OCI-M1 (cell line): ENCODE measurements at places on chromosomes 1 and 21.

DNA sequence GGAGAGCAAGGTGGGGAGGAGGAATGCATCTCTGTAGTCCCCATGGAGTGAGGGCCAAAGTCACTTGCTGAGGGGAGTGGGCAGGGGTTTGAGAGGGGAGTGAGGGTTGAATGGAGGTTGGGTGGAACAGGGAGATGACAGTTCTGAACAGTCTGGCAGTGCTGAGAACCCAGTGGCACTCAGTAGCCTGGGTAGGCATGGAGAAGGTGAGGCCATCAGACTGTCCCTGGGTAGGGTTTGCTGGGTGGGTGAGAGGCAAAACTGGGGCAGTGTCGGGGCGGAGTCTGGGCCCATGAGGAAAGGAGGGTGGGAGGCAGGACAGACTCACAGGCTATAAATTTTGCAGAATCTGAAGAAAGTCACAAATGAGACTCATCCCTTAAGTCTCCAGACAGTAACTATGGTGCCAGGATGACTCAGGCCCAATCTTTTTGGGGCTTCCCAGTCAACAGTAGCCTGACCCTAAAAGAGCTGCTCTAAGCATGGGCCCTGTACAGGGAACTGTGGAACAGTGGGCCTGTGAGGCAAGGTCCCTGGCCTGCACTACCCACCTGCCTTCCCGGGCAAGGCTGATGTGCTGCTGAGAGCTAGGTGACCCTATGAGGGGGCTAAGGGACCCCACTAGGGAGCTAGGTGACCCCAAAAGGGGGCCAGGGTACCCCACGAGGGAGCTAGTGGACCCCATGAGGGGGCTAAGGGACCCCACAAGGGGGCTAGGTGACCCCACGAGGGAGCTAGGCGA, 51.0 kb upstream of the DMRTB1 start:
- no peak for DNase-seq

DNA sequence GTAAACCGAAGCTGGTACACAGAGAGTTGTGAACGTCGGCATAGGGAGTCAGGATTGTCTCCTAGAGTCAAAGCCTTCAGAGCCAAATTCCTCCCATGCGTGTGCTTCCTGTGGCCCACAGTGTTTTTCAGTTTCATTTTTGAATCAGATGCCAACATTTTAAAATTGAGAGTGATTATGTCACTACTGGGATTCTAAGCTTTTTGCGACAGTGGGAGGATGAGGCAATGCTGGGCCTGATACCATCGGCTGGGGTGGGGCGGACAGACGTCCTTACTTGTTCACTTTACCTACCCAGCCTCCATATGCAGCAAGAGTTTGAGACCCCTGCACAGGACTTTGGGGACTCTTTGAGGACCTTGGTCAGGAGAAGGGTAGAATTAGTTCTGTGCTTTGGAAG, 1.3 kb upstream of the KLHDC7A start:
- DNase-seq: peak; percentile 69

GRCh38 chr21:32957545-32957944, 68.2 kb upstream of the OLIG2 start:
- no peak for DNase-seq

DNA sequence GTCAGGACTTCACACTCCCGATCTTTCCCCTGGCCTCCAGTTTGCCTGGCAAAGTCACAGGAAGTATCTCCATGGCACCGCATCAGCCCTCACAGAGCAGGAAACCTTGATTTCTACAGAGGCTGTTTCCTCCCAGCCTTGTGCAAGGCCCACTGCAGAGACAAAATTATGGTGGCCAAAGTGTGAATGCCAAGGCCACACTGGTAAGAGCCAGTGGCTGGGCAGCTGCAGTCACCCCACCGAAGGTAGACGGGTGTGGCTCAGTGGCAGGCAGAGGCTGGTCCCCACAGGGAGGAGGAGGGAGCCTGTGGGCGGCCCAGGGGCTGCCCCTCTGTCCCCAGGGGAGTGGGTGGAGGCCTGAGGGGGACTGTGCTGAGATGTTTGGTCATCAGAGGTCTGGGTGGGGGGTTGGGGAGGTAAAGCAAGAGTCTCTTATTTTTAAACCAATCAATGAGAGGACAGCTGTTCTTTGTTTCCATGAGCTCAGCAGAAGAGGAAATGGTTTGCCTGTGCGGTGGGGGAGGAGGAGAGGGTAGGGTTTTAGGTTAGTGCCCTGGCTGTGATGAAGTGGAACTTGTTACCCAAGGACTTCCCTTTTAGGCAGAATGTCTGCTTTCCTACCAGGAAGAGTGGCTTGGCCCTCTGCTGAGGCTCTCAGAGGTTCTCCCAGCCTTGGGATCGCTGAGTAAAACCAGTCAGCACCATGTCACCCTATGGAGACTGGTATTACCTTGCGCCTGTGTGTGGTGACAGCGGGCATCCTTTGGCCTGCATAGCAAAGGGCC, 18.0 kb upstream of the BTG2 start:
- DNase-seq: peak; percentile 96

GRCh38 chr1:224149709-224150108, 33.3 kb upstream of the DEGS1 start:
- no peak for DNase-seq

DNA sequence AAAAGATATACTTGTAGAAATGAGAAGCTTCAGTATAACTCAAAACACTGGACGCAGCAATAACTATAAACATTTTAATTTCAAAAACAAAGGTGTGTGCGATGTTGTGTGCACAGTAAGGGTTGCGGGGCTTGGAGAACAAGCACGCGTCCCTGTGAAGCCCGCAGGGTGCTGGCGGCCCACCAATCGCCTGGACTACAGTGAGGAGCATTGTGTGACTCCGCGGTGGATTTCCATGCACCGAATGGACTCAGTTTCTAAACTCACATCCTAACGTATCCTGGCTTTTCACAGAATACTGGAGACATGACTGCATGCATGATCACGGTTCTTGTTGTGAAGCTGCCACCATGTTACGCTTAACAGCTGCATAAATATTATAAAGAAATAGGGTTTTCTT, 33.0 kb downstream of the NTPCR start:
- DNase-seq: no peak

GRCh38 chr1:55650444-55650843, 435.3 kb upstream of the USP24 start:
- DNase-seq: no peak

DNA sequence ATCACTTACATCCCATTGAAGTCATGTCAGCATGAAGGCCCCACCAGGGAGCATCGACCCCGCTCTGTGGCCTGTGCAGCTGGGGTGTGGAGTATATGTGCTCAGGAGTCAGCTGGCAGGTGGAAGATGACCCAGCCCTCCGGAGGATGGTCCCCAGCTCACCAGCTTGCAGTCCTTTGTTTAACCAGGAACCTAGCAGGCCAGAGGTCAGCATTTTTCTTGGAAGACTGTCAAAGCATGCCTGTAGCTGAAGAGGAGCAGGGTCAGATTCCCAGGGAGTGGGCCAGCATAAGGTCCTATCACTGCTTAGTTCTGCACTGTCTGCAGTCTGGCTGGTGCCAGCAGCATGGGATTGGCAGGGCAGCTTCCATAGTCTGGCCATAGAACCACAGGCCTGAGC, 12.7 kb downstream of the NFASC start:
- no peak for DNase-seq

GRCh38 chr1:220757441-220757840, 9.3 kb downstream of the MTARC2 start:
- no peak for DNase-seq

DNA sequence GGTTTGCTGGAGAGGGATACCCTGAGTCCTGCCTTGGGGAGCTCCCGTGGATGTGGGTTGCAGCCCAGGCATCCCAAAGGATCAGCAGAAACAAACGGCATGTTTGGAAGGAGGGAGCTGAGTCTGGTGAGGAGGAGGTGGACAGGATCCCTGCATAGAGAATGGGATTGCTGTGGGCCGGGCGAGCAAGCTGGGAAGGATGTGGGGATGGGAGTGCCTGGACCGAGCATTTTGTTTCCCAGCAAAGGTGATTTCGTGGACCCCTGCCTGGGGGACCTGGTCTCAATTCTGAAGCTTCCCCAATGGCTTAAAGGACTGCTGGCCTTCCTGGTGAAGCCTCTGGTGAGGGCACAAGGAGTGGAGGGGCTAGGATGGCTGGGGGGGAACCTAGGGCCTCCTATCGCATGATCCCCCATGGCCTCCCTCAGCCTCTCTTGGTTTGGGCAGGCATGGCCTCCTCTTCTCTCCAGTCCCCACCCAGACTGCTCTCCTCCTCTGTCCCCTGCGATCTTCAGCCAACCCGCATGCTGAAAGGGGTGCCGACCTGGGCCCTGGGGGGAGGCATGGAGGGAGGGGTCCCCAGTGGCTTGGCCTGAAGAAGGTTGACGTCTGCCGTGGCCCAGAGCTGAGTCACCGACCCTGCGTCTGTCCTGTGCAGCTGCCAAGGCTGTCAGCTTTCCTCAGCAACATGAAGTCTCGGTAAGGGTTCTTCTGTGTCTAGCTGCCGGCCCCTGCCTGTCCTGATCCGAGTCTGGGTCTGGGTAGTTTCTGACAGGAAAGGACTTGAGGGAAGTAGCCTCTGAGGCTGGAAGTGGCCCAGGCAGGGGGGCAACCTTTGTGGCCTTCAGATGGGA, 16.3 kb downstream of the FAAH start:
- no peak for DNase-seq

- no peak for DNase-seq
Observed at GRCh38 chr1:101130673-101131072, 105.1 kb upstream of the DPH5 start.

- no peak for DNase-seq
Observed at GRCh38 chr1:38197312-38198061, 150.9 kb upstream of the POU3F1 start.

DNA sequence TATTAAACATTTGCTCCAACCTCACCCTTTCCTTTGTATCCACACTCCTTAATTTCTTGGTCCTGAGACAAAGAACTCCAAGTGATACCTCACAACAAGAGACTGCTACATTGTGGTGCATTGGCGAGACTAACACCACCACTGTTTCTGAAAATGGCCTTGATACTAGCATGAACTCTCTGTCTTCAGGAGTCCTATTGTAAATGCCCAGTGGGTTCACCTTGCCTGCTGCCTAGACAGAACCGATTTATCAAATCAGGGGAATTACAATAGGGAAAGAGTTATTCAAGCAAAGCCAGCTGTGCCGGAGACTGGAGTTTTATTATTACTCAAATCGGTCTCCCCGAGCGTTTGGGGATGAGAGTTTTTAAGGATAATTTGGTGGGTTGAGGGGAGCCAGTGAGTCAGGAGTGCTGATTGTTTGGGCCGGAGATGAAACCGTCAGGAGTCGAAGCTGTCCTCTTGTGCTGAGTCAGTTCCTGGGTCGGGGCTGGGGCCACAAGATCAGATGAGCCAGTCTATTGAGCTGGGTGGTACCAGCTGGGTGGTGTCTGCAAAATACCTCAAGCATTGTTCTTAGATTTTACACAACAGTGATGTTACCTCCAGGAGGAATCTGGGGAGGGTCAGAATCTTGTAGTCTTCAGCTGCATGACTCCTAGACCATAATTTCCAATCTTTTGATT, 83.1 kb downstream of the DESI2 start:
- DNase-seq: no peak

- no peak for DNase-seq
Observed at GRCh38 chr1:47325528-47325927, 8.1 kb upstream of the CMPK1 start.

- no peak for DNase-seq
Observed at GRCh38 chr1:157146244-157146643, 8.0 kb upstream of the ETV3 start.

DNA sequence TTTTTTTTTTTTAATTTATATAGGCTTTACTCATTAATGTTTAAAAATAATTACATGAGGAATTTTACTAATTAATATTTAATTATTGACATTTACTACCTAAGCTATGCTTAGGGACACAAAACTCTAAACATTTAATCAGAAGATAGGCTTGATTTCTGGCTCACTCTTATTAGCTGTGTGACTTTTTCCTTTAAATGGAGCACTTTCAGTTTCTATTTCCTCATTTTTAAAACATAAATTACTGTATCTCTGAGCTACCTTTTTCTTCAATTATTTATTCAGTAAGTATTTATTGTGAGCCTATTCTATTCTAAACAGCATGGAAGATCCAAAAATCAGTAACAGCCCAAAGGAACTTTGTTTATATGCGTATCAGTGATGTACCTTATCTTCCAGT, 40.5 kb downstream of the MAP3K7CL start:
- DNase-seq: peak; percentile 62

DNA sequence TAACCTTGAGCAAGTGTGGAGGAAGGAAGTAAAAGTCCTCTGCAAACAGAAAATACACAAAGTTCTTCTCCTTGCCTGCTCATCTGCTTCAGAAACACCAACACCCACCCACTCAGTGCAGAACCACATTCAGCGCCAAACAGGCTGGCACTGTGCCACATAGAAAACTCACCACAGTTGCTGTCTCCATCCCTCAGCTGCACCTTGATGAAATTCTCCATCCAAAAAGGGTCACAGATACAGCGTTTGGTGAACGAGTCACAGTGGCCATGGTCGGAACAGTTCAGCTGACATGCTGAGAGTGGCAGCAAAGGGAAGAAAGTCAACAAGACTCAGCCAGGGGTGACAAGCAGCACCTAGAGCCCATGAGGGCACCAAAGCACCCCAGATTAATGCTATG, 114.5 kb downstream of the KIAA0319L start:
- no peak for DNase-seq

GRCh38 chr1:241658081-241658793, 6.2 kb downstream of the WDR64 start:
- DNase-seq: no peak

DNA sequence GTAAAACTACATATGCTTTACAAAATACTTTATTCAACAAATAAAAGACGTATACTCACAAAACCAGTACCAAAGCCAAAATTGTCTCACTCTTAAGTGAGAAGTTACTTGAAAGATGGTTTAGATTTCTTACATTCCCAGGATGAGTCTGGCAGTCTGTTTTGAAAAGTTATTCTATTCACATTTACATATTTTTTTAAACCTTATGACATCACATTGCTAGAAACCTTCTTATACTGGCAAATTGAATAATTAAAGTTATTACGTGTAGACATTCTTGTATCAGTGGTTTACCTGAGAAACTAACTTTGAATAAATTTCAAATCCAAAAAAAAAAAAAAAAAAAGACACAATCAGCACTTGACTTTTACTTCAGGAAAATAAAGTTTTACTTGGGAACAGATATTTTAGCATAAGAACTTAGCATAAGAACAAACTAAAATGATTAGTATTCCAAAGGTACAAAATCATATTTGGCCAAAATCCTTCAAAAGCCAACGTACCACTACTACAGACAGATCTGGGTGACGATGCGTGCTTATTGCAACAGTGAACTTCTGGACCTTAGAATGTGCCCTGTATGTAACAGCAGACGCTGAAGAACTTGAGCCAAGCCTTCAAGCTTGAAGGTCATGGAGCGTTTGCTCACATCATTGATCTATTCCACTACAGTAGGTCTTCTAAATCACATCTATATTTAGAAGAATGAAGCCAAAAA, 2.5 kb downstream of the CDC42BPA start:
- DNase-seq: peak; percentile 86
